Type B pancreatic cell (in vitro differentiated cells): ENCODE measurements at places on chromosomes 3 and 15. TPM values are rescaled to one million over a fixed set of nuclear protein-coding genes. Genes with fewer than 3 reads are reported as not detected.
A peak's percentile ranks its signal among the peaks of the same experiment; 100 is the strongest.

DNA sequence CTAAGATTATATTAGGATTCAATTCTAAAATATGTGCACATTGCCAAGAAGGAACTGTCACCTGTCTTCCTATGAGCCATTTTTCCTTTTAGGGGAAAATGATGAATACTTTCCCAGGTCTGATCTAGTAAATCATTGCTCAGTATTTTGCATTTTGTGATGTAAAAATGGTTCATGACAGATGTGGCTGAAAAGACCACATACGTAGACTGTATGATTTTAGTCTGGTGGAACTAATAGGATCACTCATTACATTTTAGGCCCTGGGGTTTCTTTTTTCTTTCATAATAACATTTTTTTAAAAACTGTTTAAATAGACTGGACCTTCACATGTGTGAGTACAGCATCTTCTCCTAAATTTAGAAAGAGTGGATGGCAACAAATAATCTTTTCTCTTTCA is 201.7 kb upstream of the MLF1 start:
- no peak for DNase-seq
- no peaks in the 10 kb centered on the region for H3K27me3 ChIP-seq
- H3K4me1 ChIP-seq: no peaks in the 10 kb centered on the region
- H3K36me3 ChIP-seq: peaks cover 5% of the 10 kb centered on the region

- no peak overlapping the region for H3K4me3 ChIP-seq
- no peak for DNase-seq
- no peaks in the 10 kb centered on the region for H3K27me3 ChIP-seq
- H3K36me3 ChIP-seq: peaks cover 4% of the 10 kb centered on the region
- H3K27ac ChIP-seq: no peak overlapping the region
Observed at GRCh38 chr3:78799681-78800080, 968.1 kb downstream of the ROBO1 start.

DNA sequence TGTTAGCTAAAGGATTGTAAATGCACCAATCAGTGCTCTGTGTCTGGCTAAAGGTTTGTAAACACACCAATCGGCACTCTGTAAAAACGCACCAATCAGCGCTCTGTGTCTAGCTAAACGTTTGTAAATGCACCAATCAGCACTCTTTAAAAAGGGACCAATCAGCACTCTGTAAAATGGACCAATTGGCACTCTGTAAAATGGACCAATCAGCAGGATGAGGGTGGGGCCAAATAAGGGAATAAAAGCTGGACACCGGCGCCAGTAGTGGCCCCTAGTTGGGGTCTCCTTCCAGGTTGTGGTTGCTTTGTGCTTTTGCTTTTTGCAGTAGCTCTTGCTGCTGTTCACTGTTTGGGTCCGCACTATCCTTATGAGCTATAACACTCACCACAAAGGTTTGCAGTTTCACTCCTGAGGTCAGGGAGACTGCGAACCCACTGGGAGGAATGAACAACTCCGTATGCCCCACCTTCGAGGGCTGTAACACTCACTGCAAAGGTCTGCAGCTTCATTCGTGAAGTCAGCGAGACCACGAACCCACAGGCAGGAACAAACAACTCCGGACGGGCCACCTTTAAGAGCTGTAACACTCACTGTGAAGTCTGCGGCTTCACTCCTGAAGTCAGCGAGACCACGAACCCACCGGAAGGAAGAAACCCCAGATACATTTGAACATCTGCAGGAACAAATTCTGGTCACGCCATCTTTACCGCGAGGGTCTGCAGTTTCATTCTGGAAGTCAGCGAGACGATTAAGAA is 1.1 kb upstream of the SUCLG2 start:
- H3K4me1 ChIP-seq: peaks cover 28% of the 10 kb centered on the region
- H3K36me3 ChIP-seq: peaks cover 8% of the 10 kb centered on the region
- H3K4me3 ChIP-seq: peak overlapping the region; percentile 88
- no peaks in the 10 kb centered on the region for H3K27me3 ChIP-seq

DNA sequence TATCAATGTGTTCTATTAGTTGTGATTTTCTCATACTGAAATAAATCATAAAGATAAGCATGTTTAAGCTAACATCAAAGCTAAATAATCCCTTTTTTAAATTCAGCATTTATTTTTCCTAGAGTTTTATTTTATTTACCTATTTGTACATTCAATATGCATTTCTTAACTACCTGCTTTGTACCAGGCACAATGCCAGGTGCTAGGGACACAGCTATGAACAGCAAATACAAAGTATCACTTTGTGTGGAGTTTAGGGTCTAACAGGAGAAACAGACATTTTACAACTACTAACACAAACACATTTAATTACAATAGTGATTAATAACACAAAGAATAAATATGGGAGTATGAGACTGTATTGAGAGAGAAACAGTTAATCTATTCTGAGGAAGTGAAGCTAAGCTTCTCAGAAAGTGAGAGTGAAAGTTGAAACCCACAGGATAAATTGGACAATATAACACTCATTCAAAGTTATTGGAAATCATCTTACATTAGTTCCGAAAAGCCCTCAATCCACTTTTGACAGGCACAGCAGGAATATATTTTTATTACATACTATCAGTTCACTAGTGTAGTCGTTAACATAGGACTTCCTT is 159.6 kb downstream of the GBE1 start:
- H3K27me3 ChIP-seq: no peaks in the 10 kb centered on the region
- H3K36me3 ChIP-seq: no peaks in the 10 kb centered on the region
- H3K4me3 ChIP-seq: no peak overlapping the region
- H3K27ac ChIP-seq: no peak overlapping the region
- DNase-seq: no peak

GRCh38 chr3:120192579-120192978 is 92.4 kb downstream of the GPR156 start:
- no peaks in the 10 kb centered on the region for H3K36me3 ChIP-seq
- H3K27ac ChIP-seq: no peak overlapping the region
- H3K4me3 ChIP-seq: no peak overlapping the region
- no peaks in the 10 kb centered on the region for H3K27me3 ChIP-seq
- no peak for DNase-seq
- peaks cover 5% of the 10 kb centered on the region for H3K4me1 ChIP-seq

- H3K4me1 ChIP-seq: peaks cover 8% of the 10 kb centered on the region
- DNase-seq: no peak
- H3K27ac ChIP-seq: no peak overlapping the region
- no peaks in the 10 kb centered on the region for H3K36me3 ChIP-seq
- no peaks in the 10 kb centered on the region for H3K27me3 ChIP-seq
- H3K4me3 ChIP-seq: no peak overlapping the region
Observed at GRCh38 chr3:114499976-114500375, 206.1 kb downstream of the TIGIT start.

- H3K27ac ChIP-seq: peak within 1 kb of the TSS; percentile 11
- H3K4me1 ChIP-seq: peaks cover 17% of the 10 kb centered on the region
- H3K4me3 ChIP-seq: no peak within 1 kb of the TSS
- no peaks in the 10 kb centered on the region for H3K27me3 ChIP-seq
- no peaks in the 10 kb centered on the region for H3K36me3 ChIP-seq
Observed at GRCh38 chr3:119597548-119598288, at the start of gene PLA1A. Gene PLA1A (plus strand): TSS chr3:119597885. CDS start chr3:119597914, 29 bp downstream.

DNA sequence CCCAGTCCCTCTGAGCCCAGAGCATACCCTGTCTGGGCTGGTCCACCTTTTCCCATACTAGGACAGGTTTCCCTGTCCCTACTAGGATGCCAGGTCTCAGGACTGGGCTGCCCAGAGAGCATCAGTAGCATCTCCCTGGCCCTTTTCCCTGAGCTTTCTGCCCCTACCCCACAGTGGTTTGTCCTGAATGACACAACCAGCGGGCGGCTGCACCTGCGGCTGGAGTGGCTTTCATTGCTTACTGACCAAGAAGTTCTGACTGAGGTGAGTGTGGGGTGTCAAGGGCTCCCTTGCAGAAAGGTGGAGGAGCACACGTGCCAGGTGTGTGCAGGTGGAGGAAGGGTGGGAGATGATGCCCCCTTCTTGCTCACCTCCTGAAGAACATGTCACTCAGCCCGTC is 33.5 kb downstream of the ESYT3 start:
- H3K27ac ChIP-seq: no peak overlapping the region
- peaks cover 9% of the 10 kb centered on the region for H3K4me1 ChIP-seq
- H3K4me3 ChIP-seq: no peak overlapping the region
- no peak for DNase-seq

- peaks cover 3% of the 10 kb centered on the region for H3K36me3 ChIP-seq
- H3K27ac ChIP-seq: no peak overlapping the region
- H3K4me1 ChIP-seq: no peaks in the 10 kb centered on the region
Observed at GRCh38 chr3:123275691-123276090, 73.9 kb downstream of the SEC22A start.

The ZNF80 gene
- not detected in 2 replicates for total RNA-seq

The C15orf39 gene
- 44.5 and 70.3 TPM in 2 replicates for total RNA-seq

The ANKRD63 gene
- total RNA-seq: 0.98 and 1.5 TPM in 2 replicates

The DNAJA4 gene
- 0.10 and 15.0 TPM in 2 replicates for total RNA-seq
